NCI-H146 (cell line): ENCODE measurements at places on chromosomes 2 and 18.

DNA sequence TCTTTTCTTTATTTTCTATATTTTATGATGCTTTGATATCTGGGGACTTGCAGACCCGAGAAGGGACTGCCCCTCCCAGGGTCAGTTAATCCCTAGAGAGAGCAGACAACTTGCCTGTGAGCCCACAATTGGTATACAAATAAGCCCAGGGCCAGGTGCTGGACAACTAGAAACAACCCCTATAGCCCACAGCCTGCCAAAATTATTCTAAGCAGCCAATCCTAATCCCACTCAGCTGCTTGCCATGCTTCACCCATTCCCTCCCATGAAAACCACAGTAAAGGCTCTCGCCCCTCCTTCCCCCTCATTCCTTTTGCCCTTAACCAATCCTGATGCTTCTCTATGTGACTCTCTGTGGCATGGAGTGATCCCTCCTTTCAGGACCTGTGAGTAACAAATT lies 380.7 kb downstream of the RBM43 start:
- DNase-seq: no peak

- no peak for DNase-seq
Measured at GRCh38 chr18:75204269-75204731, 4.6 kb downstream of the PTGR3 start.

DNA sequence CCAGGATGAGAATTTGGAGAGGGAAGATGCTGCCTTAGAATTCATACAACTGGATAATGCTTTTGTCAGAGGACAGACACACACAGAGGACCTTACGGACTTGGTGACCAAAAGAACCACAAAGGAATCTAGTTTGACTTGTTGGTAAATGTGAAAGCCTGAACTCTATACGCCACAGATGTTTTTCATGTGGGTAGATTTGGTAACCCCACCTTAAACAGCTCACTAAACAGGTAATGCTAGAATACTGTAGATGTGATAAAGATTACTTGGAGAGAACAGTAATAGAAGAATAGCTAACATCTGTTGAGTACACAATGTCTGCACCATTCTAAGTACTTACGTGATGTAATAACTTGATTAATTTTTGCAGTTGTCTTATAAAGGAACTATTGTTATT lies 24.1 kb downstream of the ANXA4 start:
- no peak for DNase-seq

GRCh38 chr2:155379494-155379893 lies 681.0 kb downstream of the KCNJ3 start:
- no peak for DNase-seq

- DNase-seq: peak; percentile 66
Measured at GRCh38 chr2:202375033-202375608, 1.0 kb upstream of the BMPR2 start.

DNA sequence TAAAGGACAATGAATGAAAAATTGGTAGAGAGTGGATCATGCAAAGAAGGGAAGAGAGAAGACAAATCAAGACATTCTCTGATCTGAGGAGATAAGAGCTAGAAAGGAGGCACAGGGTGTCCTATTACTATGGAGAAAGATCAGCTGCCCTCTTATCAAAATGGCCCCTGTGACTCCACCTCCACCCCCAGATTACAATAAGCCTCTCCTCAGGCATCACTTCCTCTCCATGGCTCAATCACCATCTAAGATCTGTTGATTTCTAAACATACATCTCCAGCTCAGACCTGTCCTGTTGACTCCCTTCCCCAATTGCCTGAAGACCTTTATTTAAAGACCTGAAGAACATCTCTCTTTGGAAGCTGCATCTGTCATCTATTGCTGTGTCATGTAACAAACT lies 43.2 kb downstream of the SP100 start:
- no peak for DNase-seq

DNA sequence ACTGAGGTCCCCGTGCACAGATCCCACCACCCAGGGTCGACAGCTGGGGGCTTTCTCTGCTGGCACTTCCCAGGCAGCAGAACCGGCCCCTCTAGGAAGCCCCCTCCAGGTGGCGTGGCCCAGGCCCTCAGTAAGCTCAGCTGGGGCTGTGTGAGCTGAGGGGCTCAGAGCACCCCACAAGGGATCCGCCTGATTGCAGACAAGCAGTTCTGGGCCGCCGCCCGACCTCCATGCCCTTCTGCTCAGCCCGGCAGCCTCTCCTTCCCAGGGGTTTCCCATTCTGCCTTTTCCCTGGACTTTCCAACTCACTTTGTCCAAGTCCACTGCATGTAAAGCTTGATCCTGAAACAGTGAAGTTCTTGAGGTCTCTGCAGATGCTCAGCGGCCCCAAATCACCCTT lies 76.4 kb downstream of the NFATC1 start:
- DNase-seq: no peak

GRCh38 chr2:12257476-12257875 lies 459.3 kb upstream of the TRIB2 start:
- no peak for DNase-seq

DNA sequence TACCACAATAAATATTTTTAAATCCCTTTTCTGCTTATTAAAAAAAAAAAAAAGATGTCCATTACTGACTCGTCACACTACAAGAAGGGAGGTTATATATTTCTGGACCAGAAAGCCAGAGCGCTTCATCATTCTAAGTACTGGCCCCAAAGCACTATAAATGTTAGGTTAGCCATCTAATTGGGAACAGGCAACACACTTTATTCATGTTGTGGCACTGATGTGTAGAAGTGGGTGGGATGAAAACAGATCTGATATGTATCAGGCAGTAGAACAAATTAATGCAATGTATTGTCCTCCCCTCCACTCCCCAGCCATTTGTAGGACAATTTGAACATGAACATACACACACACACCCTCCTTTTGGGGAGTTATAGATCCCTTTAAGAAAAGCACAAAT lies 24.4 kb downstream of the LANCL1 start:
- DNase-seq: no peak

- no peak for DNase-seq
Measured at GRCh38 chr18:28834889-28835288, 658.0 kb upstream of the CDH2 start.

GRCh38 chr2:6692819-6693218 lies 172.9 kb downstream of the CMPK2 start:
- no peak for DNase-seq

GRCh38 chr2:51000849-51001617 lies 30.9 kb downstream of the NRXN1 start:
- DNase-seq: no peak

GRCh38 chr2:231795525-231796327 lies 9.5 kb downstream of the COPS7B start:
- peak; percentile 2 for DNase-seq
